ENCODE measurements at places on chromosomes 2 and 18. TPM values are rescaled to one million over a fixed set of nuclear protein-coding genes. Genes with fewer than 3 reads are reported as not detected.

GRCh38 chr2:23330214-23330613 lies 54.8 kb upstream of the KLHL29 start:
- peak; percentile 27 for DNase-seq

- DNase-seq, result no peak
Measured at GRCh38 chr2:159564081-159564480, 52.3 kb downstream of the BAZ2B start.

- no peak for DNase-seq
Measured at GRCh38 chr2:88845772-88846661, 154.5 kb downstream of the RPIA start.

DNA sequence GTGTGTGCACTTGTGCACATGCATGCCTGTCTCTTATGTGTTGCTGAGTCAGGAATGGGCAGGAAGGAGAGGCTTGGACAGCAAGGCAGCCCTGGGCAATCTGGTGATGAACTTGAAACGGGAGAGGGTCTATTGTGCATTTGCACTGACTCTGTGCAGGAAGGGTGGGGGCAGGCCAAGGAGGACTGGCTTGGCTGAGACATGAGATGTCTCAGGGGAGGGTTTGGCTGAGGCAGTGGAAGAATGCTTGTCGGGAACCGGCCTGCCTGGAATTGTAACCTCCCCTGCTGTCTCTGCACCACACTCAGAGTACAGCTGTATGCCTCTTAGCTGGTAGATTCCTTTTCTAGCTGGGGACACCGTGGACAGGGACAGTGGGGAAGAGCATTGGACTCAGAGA lies 176.1 kb upstream of the TNP1 start:
- DNase-seq, result no peak

- DNase-seq, result no peak
Measured at GRCh38 chr2:104340879-104341828, 512.8 kb upstream of the POU3F3 start.

DNA sequence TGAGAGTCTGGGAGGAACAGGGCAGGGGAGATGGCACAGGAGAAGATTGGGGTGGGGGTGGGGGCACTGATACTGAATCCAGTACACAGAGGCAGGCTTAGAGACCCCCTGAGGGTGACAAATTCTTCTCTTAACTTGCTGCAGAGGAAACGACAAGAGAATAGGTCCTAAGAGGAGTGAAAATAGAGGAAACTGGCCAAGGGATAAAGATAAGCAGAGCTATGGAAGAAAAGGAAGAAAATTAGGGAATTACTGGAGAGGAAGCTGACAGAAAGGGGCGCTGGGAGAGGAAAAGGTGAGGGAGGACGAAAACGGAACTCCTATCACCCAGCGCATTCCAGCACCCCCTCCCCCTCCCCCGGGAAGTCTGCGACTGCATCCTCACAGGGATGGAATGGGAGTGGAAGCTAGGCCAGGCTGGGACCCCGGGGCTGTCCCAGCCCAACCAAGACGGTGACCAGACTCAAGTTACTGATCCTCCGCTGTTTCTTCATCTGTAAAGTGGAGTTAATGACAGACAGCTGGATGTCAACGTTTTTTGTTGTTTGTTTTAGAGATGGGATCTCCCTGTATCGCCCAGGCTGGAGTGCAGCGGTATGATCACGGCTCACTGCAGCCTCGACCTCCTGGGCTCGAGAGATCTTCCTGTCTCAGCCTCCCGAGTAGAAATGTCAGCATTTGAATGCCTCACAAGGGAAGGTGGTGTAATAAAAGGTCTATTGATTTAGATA lies 2.6 kb upstream of the EMX1 start:
- no peak for DNase-seq

GRCh38 chr2:229226382-229226781 lies 44.7 kb downstream of the PID1 start:
- DNase-seq, result no peak

DNA sequence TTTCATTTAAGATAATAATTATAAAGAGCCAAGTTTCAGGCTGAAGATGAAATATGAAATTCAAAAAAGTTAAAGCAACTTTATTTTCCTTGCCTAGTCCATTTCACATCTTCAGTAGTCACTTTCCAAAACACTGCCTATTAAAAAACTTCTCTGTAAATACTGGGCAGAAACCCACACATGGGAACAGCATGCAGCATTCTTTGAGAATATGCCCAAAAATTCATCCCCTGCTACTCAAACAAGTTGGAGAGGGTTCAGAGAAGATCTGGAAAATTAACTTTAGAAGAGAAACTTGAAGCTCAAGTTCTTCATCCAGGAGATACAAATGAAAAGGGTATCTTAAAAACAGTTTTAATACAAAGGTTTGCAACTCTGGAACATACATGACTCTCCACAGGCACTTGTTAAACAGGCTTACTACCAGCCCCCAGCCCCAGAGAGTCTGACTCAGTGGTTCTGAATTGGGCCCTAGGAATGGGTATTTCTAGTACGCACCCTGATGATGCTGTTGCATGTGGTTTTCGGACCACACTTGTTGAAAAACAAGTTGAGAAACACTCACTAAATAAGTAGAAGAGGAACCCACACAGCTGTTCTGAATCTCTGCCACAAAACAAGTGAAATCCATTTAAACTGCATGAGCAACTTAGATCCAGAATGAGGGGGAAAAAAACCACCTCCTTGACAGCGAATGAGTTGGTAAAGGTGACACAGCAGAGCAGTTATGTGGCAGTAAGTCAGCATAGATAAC lies 329.1 kb downstream of the SATB2 start:
- no peak for DNase-seq

ANKRD62 gene
- not detected for total RNA-seq

CCDC121 gene
- 3.8 TPM for total RNA-seq

ST8SIA5 gene
- not detected for total RNA-seq

TRIM43 gene
- not detected for total RNA-seq

RND3 gene
- 74.9 TPM for total RNA-seq

RPRM gene
- 0.10 TPM for total RNA-seq

SERPINB13 gene
- not detected for total RNA-seq

Measured in NCI-H460 (cell line).